ENCODE measurements at places on chromosomes 7 and 10.

DNA sequence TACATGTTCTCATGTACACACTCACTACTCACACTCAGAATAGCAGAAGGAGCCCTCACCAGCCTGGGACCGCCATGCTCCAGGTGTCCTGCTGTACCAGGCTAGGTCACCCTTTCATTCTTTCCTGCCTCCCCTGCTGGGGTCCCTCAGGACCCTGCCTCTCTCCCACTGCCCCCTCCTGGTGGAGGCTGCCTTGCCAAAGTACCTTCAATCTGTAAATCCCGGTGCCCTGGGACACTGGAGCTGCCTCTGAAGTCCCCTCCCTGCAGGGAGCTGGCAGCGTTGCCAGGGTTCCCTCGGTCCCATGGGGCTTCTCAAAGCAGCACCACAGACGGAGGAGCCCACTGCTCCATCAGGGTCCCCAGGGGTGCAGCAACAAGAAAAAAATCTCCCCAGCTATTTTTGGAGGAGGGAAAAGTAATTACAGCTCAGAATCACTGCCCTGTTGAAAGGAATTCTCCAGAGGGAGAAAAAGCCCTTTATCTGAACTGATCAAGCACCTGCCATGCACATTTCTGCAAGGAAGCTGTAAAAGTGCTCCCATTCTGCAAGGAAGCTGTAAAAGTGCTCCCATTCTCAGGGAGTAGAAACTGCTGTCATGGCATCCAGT lies 259.9 kb downstream of the PTPRN2 start:
- no peak for DNase-seq

GRCh38 chr7:46068159-46068558 lies 147.1 kb upstream of the IGFBP3 start:
- DNase-seq: no peak

GRCh38 chr7:151549083-151549482 lies 29.4 kb upstream of the RHEB start:
- no peak for DNase-seq

DNA sequence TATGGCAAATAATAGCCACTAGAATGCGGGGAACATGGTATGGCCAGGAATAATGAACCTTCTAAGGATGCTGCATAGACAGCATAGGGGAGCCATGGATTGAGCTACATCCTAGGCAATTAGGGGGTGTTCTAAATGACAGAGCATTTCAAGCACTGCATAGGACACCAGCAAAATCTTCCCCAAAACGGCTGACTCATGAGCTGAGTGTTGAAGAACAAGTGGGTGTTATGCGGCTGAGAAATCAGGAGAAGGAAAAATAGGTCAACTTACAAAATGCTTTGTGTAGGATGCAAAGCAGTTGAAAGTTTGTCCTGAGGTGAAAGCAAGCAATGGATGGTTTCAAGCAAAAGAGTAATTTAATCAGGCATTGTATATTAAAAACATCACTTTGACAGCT lies 1023.5 kb upstream of the C7orf33 start:
- no peak for DNase-seq

GRCh38 chr10:4382811-4383210 lies 443.2 kb upstream of the AKR1E2 start:
- DNase-seq: no peak

GRCh38 chr10:112843623-112844022 lies 106.4 kb upstream of the TCF7L2 start:
- no peak for DNase-seq

All from stimulated activated CD8-positive, alpha-beta memory T cell treated with anti-CD3 and anti-CD28 coated beads, Interleukin-7, amount 100 ng/mL, for 1 hour (primary cell).